ENCODE measurements at places on chromosomes 4 and X.

GRCh38 chr4:72391281-72391680, 177.7 kb downstream of the ADAMTS3 start:
- DNase-seq: no peak

DNA sequence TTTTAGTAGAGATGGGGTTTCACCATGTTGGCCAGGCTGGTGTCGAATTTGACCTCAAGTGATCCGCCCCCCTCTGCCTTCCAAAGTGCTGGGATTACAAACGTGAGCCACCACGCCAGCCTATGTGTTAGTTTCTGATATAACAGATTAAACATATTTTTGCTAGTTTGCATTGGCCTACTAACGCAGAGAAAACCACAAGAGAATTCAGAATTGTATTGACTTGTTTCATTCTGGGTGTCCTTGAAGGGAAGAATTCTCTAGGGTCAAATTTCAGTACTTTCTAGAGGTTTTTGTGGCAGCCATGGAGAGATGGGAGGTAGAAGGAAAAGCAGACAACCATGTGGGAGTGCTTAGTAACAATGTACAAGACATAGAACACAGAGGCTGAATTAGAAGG, 46.1 kb upstream of the BMPR1B start:
- DNase-seq: no peak

DNA sequence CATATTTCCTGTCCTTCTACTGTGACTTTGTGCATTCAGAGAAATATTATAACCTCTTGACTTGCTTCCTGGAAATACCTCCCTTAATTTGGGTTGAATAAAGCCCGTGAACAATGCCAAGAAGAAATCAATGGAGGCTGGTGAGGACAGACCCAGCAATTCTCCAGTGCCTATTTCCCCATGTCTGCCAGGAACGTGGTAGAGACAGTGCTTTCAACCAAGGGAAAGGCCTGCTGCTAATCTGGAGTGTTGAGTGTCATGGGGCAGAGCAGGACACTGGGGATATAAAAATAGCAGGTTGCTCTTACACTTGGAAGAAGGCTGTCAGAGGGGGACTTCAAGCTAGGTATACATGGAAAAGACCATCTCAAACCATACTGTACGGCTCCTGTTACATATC, 19.9 kb downstream of the TSC22D3 start:
- no peak for DNase-seq

- DNase-seq: no peak
These were observed 78.5 kb downstream of the SCLT1 start for GRCh38 chr4:129014566-129015509.

DNA sequence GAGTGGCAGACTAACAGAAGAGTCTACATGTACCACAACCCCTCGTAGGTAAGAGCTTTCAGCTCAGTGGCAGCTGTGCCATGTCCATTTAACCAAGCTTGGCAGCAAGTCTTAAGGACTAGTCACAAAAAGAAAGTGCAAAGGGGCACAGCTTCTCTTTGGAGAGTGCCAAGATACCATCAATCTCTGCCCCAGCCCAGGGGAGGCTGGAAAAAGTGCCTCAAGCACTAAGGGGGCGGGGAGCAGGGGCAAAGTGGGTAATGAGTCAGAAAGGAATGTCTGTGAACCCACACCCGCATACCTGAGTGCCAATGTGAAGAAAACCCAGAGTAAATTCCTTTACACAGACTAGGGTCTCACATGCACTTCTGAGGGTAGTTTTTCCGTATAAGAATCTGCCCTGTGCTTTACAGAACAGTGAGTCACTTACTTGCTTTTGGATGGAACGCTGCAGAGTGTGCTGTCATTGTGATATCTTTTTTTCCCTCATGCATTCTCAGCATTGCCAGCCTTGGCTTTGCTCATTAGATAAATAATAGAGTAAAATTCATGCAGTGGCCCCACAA, 219.8 kb downstream of the ZNF674 start:
- DNase-seq: no peak

GRCh38 chr4:7309636-7310390, 117.5 kb downstream of the SORCS2 start:
- DNase-seq: no peak

DNA sequence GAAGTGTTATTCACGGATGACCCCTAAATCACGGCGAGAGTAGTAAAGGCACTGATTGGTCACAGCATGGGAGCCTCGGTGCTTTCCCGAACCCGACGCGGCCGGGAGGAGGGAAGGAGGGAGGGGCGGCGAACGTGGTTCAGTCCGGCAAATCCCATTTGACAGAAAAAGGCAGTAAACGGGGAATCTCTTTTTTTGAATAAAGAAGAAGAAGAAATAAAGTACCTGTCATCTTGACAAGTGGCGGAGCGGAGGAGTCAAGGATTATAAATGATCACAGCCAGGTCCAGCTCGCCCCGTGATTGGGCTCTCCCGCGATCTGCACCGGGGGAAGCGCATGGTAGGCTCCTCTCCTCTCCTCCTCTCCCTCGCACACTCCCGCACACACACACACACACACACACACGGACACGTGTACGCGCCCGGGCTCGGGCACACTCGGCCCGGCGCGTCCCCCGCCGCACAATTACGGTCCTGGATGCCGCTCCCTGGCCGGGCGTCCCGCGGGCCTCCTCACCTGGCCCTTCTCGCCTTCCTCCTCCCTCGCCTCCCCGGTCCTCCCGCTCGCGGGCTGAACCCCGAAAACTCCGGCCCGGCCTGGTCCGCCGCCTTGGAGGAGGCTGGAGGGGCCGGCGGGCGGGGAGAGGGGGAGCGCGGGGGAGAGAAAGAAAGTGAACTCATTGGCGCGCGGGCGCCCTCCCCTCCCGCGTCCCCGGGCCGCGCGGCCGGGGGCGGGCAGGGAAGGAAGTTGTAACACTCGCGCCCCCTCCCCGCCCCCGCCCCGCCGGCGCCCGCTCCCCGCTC, 99.2 kb upstream of the TENM3 start:
- no peak for DNase-seq

DNA sequence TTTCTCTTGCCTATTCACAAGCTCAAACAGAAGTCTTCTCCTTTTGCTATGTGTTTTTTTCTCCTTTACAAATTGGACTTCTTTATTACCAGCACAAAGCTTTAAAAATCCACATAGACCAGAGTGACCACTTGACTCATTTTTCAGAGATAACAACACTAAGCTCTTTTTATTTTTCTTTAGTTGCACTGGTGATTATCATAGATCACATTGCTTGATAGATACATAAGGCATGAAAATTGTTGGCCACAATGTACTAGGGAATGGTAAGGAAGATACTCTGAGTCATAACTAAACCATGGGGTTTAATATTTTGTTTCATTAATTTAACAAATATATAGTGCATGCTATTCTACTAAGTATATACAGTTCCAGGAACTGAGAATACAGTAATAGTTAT, 159.0 kb downstream of the GASK1B start:
- DNase-seq: no peak

DNA sequence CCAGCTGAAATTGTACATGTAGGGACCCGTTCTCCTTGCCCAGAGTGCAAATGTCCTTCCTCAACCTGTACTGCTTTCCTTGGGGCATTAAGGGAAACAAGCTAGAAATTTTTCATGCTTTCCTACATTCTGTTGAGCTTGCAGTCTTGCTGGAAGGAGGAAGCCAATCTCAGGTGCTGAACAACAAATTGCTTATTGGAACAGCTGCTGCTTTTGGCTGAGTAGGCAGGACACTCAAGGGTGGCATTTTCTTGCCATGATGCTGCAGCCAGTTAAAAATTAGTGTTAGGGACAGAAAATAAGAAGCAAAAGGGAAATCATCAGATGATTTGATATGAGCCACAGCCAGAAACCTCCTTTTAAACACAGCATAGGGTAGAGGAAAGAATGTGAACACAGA, 223.7 kb downstream of the QDPR start:
- DNase-seq: no peak

- DNase-seq: no peak
These were observed 136.9 kb upstream of the ZIC3 start for GRCh38 chrX:137428766-137429591.

DNA sequence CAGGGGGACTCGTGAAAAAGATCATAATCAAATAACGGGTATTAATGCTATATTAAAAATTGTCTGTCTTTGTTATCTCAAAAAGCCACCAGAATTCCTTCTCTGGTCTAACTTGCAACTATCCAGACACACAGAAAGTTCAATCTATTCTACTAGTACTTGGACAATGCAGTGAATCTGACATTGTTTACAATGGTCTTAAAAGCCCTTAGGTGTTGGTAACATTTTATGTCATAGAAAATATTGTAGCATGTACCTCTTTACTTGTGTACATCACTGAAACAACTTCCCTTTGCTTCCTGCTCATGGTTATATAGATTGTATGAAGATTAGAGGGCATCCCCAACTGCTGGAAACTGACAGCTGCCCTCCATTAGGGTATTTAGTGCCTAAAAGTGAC, 71.1 kb upstream of the PPP3CA start:
- DNase-seq: no peak

DNA sequence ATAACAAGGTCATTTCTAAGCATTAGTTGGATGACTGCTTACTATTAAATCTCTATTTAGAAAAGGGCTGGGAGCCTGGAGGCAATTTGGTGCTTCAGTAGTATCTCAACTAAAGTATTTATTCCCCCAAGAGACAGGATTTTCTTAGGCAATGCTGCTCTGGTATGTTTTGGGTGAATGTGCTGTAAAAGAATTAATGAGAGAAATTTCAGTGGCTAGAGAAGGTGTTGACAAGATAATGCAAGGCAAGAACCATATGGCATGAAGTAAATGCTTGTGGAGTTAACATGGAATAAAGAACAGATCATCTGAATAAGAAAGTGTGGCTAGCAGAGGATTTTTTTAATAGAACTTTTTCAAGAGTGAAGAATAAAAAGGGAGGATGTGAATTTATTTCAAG, 3.9 kb downstream of the CYP2U1 start:
- no peak for DNase-seq

- no peak for DNase-seq
These were observed at the start of gene TMEM150C for GRCh38 chr4:82561786-82562563. TSS of gene TMEM150C (minus strand) at chr4:82561988. CDS start at chr4:82504657, 57,331 bp downstream.

DNA sequence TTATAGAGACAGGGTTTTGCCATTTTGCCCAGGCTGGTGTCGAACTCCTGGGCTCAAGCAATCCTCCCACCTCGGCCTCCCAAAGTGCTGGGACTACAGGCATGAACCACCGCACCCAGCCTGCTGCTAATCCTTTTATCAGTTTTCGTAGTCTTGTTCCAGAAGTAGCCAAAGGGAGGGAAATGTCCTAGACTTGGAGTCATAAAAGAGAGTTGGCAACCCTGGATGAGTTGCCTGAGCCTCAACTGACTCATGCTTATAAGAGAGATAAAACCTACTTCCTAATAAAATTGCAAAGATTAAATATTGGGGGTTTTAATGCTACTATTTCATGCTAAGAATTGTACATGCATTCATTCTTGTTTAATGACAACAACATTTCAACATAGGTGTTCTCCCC, 44.3 kb downstream of the CD40LG start:
- no peak for DNase-seq
